ENCODE measurements at places on chromosomes 7 and 10.

DNA sequence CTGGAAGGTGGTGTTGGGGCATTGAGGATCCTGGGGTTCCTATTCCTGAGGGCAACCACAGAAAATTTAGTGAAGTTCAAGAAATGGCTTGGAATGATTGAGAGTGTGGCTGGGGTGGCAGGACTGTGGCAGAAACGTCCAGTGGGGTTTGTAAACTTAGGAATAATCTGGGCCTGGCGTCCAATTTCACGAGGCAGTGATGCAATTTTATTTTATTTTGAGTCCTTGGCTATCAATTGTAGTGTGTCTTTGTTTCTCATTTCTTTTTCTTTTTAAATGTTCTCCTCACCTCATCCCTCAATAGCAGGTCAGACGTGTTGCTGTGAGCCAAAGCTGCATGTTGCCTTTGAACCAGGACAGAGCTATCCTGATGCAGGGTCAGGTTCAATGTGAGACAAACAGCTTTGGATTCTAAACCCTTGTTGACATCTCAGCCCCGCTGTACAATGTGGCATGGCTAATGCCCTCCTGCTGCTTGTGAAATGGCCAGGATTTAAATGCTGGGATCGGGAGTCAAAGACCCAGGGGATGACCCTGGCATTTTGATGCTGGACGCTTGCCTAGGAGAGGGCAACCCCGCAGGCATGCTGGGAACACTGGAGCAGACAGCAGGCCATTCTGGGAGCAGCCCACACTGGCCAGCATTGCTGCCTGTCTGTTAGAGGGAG, 64.8 kb downstream of the RBM20 start:
- no peak for DNase-seq

- DNase-seq = no peak
Measured at GRCh38 chr10:118682533-118682932, 72.2 kb downstream of the CACUL1 start.

DNA sequence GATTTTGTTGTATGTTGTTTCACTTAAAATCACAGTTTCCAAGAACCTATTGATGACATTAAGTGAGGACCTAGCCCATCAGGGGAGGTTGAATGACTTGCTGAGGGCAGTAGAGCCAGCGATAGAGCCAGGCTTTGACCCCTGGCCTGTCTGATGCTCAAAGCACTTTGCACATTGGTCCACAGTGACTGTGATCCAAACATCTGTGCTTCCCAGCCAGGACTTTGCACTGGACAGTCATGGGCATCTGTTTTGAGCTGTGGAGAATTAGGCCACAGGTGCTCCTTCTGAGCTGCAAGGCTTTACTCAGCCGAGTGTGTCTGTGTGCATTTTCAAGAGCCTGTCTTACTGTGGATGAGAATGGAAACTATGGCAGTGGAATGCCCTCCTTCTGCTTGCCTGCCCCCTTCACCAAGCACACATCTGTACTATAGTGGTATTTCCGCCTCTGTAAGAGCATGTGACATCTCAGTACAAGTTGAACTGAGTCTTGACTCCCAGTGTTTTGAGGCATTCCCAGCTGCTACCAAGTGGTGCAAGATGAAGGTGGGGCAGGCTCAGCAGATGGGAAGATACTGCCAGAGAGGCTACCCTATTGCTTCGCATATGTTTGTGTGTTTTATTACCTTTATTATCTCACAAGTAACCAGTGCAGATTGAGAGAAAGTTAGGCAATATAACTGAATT, 72.7 kb upstream of the AOAH start:
- DNase-seq = no peak

DNA sequence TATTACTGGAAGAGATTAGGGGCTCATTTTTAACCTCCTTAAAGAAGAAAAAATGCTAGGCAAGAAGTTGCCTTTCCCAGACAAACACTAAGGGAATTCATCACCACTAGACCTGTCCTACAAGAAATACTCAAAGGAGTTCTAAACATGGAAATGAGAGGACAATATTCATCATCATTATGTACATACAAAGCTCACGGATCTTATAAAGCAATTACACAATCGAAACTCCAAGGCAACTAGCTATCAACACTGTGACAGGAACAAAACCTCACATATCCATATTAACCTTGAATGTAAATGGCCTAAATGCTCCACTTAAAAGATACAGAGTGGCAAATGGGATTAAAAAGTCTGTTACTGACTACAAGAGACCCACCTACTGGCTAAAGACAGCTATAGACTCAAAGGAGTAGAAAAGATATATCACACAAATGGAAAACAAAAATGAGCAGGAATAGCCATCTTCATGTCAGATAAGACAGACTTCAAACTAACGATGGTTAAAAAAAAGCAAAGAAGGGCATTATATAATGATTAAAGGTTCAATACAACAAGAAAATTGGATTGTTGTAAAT, 246.6 kb downstream of the ADRA2A start:
- peak; percentile 7 for DNase-seq

DNA sequence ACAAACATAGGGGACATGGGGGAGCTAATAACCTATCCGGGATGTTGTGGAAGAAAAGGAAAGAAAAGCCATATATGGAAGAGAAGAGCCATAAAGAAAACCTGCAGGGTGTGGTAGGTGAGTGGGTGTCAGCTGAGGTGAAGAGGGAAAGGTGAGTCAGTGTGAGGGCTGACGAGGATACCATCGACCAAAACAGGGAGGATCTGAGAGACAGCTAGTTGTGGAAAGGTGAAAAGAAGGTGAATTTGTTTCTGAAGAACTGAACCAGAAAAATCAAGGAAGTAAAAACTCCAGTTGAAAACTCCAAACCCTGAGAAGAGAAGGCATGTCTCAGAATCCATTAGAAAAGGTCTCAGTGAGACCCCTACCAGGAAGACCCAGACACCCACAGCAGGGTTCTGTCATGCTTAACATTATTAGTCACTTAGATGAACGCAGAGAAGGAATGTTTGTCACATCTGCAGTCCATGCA, 4.1 kb downstream of the BLNK start:
- no peak for DNase-seq

DNA sequence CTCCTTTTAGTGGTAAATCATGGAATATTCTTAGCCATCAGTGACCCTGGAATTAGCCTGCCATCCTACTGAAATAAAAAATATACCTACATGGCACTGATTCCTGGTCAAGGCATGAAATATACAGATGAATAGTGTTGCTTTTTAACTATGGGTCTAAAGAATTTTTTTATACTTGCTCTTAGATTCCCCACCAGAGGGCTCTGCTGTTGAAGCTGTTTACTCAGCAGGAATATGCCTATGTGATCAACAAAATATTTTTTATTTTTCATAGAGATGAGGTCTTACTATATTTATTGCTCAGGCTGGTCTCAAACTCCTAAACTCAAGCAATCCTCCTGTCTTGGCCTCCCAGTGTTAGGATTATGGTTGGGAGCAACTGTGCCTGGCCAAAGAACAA, 13.5 kb downstream of the ZC3HC1 start:
- DNase-seq = no peak

DNA sequence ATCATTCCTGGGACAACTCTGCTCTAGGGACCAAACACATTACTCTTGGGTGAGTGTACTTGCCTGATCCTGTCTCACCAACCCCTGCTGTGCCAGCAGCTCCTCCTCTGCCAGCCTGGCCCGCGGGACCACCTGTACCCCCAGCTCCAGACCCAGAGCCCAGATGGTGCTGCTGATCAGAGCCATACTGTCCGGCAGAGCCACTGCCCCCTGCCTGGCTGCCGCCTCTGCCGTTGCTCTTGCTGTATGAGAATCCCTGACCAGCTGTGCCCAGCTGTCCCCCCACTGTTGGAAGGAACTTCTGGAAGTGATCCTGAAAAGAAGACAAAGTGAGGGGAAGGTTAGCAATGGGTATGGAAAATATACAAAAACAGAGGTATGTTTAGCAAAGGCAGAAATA, 6.9 kb downstream of the MYOZ1 start:
- no peak for DNase-seq

GRCh38 chr7:100137851-100138760, 10.6 kb upstream of the LAMTOR4 start:
- no peak for DNase-seq

DNA sequence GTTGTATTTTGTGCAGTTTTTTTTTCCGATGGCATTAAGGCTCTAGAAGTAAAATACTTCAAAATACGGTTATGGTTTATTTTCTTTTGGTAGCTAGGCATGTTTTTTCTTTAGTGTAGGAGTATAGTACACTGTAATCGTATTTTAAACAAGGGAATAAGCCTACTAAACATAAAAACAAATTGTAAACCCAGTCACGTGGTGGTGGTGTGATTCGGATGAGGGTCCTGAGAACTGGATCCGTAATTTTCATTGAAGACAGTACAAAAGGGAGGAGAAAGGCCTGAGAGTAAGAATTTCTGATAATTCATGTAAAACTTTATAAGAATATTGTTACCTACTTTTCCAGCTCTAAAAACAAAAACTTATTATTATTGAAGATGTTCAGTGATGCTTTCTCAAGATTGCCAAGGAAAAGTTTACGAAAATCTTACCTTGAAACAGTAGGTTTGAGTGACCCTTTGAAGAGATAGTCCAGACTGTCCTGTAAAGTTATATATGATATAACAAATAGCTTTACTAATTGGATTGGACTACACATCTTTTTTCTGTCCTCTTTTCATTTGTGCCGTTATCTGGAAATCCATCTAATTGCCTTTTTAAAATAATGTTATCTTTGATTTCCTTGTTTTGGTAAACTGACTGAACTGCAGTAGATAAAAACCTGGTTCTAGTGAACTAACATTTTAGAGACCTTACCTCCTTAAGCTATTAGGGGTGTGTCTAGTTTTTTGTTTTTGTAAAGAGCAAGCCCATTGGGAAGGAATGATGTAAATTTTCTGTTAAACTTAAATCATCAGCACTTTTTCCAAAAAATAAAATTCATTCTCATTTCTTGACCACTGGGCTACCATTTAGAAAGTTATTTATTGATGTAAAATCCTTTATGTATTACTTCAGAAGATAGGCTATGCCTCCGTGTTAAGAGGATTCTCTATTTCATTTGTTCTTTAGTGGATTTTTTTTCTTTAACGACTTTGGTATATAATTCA, 1.0 kb upstream of the PBLD start:
- no peak for DNase-seq

DNA sequence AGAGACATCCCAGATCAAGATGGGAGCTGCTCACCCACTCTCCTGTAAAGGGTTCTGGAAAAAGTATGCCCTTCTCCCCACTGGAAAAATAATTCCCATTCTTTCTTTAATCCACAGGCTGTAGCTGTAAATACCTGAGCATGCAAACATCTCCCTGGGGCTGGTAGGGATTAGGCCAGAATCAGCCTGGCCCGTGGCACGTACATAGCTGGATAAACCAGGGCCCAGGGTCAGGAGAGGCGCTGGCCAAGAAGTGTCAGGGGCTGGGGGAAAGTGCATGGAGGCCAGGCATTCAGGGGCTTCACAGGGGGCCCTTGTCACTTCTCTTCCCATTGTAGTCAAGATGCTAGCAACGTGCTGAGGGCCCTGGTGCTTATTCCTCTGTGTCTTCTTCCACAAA, 30.7 kb upstream of the AQP1 start:
- no peak for DNase-seq

DNA sequence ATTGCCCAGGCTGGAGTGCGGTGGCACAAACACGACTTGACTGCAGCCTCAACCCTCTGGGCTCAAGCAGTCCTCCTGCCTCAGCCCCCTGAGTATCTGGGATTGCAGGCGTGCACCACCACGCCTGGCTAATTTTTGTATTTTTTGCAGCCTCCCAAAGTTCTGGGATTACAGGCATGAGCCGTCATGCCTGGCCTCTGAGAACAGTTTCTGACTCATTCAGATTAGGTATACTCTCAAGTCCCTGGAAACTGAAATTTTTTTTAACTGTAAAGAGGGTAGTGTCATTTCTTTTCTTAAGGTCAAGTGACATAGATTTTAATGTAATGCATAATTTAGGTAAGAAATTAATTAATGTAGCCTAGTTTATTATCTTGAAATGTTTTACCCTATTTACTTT, 104.7 kb downstream of the SEPTIN7 start:
- DNase-seq = no peak

- DNase-seq = no peak
Measured at GRCh38 chr10:121540732-121541395, 57.4 kb downstream of the FGFR2 start.

DNA sequence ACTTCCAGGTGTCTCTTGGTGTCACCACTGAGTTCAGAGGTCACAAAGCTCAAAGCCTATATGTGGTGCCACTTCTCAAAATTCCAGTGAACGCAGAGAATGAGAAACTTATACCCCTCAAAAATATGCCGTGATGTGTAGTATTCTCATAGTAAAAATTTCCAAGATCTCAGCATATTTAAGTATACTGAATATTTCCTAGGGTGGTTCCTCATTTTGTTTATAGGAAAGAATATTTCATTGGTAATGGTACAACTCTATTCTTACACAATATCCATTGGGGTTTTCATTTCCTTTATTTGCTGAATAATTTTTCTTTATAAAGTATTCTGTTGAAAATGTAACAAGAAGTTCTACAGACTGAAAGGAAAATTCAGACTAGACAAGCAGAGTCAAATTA, 58.9 kb upstream of the ADO start:
- DNase-seq = no peak

- DNase-seq = no peak
Measured at GRCh38 chr10:78763651-78764395, 304.9 kb upstream of the ZMIZ1 start.

- DNase-seq = peak; percentile 91
Measured at GRCh38 chr10:97497572-97498075, 598 bp downstream of the MMS19 start.

DNA sequence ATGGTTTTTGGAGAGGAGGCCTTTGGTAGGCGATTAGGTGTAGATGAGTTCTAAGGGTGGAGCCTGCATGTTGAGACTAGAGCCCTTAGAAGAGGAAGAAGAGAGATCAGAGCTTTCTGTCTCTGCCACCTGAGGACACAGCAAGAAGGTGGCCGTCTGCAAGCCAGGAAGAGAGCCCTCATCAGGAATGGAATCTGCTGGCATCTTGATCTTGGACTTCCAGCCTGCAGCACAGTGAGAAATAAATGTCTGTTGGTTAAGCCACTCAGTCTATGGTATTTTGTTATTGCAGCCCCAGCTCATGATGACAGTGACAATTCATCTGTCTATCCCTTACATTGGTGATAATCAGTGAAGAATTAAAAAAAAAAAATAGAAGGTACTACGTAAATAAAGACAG, 335.2 kb downstream of the PRPF18 start:
- no peak for DNase-seq

- no peak for DNase-seq
Measured at GRCh38 chr7:26005683-26006410, 146.2 kb upstream of the NFE2L3 start.

- DNase-seq = no peak
Measured at GRCh38 chr10:70191161-70191971, 21.1 kb upstream of the SAR1A start.

DNA sequence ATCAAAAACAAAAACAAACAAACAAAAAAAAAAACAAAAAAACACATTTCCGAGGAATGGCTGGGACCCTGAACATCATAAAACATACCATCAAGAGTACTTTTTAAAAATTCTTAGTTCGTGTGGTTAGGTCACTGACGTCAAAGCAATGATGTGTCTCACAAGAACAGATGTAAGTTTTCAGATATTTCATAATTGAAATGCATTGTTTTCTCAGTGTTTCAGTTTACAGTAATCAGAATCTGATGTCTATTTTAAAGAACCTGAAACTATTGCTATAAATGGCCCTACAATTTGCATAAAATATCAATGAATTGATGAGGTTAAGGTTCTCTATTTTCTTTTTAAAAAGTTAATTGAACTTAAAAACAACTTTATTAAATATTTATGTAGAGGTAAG, 103.7 kb upstream of the HGF start:
- DNase-seq = no peak
